ENCODE measurements at places on chromosomes 2 and 18.

DNA sequence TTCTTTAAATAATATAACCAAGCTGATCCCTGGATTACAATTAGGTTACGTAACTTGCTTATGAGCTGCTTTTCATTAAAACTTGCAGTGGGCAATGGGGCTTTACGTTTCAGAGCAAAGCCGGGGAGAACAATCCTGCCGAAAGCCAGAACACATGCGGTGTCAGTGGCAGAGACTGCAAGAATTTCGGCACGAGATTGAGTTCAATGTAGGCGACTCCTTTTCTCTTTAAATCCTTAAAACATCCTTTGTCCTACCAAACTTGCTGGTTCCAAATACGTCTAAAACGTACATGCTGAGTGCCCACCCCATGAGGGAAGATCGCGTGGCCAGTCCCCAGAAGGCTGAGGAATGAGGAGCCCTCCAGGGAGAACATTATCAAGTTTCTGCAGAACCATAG, 36.8 kb upstream of the NCOA1 start:
- no peak for DNase-seq

GRCh38 chr2:69217333-69218080, 169.5 kb downstream of the GFPT1 start:
- DNase-seq, result no peak

DNA sequence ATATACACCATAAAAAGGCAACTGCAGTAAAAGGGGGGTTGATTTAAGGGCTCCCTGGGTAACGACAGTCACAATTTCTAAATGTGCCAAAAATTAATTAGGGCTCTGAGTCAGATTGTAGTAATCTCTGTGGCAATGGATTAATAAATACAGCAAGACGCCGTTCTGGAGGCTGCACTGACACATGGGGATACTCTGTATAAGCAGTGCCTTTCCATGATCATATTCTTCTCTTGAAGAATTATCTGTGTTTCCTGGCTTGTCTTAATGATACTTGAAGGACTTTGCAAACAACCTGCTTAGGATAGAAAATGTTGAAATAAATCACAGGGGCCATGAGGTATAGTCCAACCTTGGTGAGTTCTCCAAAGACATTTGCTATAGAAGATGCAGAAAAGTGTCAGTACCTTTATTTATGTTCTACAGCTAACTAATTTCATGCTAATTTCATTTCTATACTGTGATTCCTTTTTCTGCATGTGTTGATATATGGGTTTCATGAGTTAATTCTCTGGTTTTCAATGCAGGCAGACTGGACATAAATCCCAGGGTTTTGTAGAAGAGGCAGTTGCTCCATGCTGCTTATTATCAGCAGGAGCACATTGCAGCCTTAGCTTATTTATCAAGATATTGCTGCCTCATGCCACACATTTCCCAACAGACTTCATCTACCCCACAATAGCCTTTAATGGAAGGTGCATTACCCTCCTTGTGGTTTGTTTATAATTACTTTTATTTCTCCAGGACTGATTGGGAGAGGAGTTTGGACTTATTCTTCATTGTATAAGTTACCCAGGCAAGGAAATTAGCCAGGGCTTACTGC, 54.8 kb downstream of the HNMT start:
- DNase-seq, result no peak

- DNase-seq, result no peak
Measured at GRCh38 chr2:65320946-65321345, 93.3 kb downstream of the ACTR2 start.

- no peak for DNase-seq
Measured at GRCh38 chr2:129233166-129233565, 746.3 kb upstream of the RAB6C start.

GRCh38 chr2:237411683-237412423, 2.1 kb downstream of the COL6A3 start:
- no peak for DNase-seq

DNA sequence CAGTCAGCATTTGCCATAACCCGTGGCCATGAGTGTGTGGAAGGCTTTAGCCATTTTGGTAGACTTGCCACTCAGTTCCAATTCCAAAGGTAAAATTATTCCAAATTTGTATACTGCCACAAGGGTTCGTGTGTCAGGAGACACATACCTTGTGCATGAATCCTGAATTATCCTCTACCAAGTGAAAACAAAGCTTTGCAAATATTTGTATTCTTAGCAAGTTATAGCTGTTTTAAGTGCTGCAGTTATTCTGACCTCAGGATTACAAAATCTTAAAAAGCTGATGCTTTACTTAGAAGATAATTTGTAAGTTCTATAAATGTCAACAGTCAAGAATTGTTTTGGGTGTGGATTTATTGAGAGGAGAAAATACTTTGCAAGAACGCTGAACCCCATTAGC, 100.6 kb downstream of the ANTXR1 start:
- no peak for DNase-seq

DNA sequence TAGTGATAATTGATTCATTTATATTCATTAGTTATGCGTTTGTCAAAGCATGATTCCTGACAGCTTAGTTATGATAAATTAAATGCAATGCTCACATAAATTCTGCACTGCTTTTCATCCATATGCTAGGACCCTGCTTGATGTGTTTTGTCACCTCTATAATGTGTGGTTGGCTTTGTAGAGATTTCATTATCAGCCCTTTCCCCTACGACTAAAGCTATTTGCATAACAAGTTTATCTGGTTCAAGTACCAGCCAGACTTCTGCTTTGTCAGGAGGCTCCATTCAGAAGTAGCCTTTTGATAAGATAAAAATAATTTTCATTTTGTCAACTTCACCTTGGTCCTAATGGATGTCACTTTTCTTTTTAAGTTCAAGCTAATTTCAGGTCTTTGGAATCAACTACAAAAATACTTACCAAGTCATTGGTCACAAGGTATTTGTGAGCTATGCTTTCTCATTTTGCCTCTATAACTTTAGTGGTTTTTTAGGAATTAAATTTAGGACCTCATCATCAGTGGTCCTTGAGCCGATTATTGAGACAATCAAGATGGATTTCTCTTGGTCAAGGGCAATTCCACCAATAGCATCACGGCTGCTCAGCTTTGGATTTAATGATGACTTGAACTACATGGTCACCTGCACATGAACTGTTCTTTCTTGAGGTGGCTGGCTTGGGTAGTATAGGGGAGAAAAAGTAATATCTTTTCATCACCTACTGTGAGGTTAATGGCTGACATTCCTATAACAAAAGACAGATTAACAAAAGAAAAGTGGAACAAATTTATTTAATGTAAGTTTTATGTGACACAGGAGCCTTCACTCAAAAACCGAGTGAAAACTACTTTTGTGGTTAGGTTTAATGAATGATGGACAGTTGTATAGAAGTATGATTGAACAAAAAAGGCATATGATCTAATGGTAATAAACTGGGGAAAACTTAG, 162.1 kb downstream of the MYO3B start:
- no peak for DNase-seq

DNA sequence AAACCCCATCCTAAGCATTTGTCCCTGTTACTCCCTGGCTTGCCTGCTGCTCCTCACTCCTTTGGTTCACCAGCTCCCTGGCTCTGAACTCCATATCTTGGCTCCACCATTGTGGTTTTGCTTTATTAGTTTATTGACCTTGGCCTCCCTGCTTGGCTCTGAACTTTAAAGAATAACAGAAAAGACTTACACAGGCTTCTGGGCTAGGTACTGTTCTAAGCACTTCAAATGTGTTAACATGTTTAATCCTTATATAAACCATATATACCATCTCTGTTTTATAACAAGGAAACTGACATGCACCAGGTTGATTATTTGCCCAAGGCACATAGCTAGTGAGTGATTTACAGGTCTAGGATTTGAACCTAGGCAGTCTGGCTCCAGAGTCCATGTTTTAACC, 149.7 kb upstream of the CAPN13 start:
- DNase-seq, result no peak

- DNase-seq, result no peak
Measured at GRCh38 chr2:193103064-193103463, 908.3 kb upstream of the TMEFF2 start.

DNA sequence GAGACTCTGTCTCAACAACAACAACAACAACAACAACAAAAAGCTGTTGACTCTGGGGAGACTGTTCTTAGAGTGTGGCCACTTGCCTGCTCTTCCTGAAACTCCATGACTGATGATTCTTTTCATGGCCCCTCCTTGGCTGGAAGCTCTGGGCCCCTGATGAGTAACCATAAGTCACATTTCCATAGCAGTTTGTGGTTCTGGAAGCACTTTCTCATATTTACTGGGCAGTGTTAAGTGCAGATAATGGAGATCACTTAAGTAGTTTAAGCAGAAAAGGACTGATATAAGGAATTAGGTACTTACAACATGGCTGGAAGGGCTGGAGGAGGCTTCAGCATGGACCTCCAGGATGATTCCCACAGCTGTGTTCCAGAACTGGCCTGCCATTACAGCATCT, 147.3 kb upstream of the DLX2 start:
- DNase-seq, result no peak

GRCh38 chr18:45863469-45863868, 38.0 kb downstream of the SIGLEC15 start:
- no peak for DNase-seq

- DNase-seq, result no peak
Measured at GRCh38 chr2:233449081-233449901, 95.0 kb downstream of the DGKD start.

- DNase-seq, result no peak
Measured at GRCh38 chr2:143237146-143237777, 108.0 kb downstream of the ARHGAP15 start.

DNA sequence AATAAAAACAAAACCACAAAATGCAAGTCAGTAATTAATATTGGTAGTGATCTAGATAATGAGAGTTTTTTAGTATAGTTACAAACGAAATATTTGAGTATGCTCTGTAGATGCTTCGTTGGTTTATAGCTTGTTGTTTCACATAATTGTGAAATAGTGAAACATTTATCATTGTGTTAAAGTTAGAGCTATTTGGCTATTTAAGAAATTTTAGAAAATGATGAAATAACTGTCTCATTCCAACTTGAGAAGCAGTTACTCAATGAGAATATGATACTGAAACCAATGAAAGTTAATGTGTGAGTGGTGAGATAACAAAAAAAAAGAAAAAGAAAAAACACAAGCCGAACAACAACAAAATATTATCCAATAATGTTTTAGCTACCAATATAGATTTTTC, 475.6 kb upstream of the ZEB2 start:
- DNase-seq, result no peak

- no peak for DNase-seq
Measured at GRCh38 chr2:109238580-109238979, 109.6 kb downstream of the SH3RF3 start.

DNA sequence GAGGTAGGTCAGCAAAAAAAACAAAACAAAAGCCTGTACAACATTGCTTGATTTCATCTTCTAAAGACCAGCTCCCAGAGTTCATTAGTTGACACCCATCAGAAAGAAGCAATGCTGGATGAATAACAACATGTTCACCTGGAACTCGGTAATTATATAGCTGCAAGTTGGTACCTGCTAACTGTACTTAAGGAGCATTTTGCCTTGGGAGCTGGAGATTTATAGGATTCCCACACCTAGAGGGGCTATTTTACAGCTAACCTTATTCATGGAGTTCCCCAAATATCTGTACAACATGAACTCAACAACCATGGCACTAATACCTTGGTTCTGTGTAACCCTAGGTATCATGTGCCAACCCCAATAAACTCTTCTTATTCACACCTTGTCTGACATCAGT, 281.1 kb upstream of the NCKAP5 start:
- no peak for DNase-seq

GRCh38 chr2:27133905-27134780, at the start of gene PREB:
Gene PREB, minus strand, starts transcription at chr2:27134636. Its CDS starts 215 bp downstream, at chr2:27134421.
- DNase-seq, result peak; percentile 48

GRCh38 chr2:217363470-217363869, 503.6 kb upstream of the TNP1 start:
- DNase-seq, result no peak

GRCh38 chr2:201881741-201882140, 75.4 kb downstream of the CDK15 start:
- DNase-seq, result no peak

DNA sequence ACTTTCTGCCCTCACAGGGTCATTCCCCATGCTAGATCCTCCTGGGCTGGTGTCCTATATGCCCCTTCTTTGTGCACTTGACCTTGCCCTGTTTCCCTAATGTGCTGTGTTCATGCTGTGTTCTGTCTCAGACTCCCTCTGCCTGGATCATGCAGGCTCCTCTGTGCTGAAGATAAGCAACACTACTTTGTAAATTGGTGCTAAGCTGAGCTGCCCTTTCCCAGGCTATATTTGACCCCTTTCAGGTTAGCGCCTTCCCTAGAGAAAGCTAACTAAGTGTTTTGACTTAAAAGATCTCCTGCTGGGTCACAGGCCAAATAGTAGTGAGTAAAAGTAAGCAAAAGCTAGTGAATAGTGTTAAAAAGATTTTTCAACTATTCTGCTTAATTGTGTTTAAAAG, 257.2 kb upstream of the RGPD4 start:
- DNase-seq, result no peak

DNA sequence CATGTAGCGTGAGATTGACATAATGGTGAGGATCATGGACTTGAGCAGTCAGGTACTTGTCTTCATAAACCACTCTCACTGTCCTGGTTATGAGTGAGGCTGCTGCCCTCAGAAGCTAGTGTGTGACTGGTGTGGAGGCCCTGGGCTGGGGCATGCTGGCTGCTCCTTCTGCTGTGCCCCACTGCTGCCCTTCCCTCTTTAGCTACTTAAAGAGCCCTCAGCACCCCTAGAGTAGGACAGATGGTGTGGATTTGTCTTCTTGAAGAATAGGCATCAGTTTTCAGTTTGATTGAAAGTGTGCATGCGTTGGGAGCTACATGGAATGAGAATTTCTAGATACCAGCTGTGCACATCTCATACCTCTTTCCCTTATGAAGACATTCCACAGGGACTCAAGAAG, 15.4 kb downstream of the CPLX4 start:
- no peak for DNase-seq

DNA sequence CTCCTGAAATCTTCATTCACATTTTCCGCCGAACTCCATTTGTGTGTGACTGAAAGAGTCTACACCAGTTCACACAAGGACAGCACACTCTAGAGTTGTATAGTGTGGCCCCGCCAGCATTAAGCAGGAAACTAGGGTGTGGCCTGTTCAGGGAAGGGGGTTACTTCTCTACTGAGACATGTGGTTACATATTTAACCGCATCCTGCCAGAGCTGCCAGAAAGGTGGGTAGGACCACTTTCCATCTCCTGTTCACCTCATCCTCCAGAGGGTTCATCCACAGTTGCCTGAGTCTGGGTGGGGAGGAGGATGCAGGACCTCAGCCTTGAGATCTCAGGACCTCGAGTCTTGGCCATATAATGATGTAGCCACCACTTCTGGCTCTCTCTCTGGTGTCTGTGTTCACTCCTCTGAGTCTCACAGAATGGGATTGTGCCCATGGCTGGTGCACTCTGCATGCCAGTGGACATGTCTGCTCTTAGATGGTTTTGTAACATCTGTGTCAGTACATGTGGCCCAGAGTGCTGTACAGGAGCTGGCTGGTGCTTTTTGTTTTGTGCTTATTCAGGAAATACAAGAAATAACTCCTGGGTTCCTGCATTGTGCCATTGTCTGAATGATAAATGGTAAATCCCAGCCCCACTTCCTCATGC, 7.7 kb upstream of the SP140L start:
- DNase-seq, result no peak

- DNase-seq, result no peak
Measured at GRCh38 chr2:33219850-33220275, 256.6 kb upstream of the RASGRP3 start.

GRCh38 chr2:77521931-77522470, at the start of gene LRRTM4:
Gene LRRTM4, minus strand, starts transcription at chr2:77522376.
- DNase-seq, result peak; percentile 40

- DNase-seq, result no peak
Measured at GRCh38 chr2:80168037-80168436, 136.5 kb downstream of the LRRTM1 start.
